Hematopoietic multipotent progenitor cell treated with erythropoietin and hydrocortisone succinate and interleukin-3 and kit ligand, for 17 days (in vitro differentiated cells): ENCODE measurements at places on chromosomes 6 and 20.

DNA sequence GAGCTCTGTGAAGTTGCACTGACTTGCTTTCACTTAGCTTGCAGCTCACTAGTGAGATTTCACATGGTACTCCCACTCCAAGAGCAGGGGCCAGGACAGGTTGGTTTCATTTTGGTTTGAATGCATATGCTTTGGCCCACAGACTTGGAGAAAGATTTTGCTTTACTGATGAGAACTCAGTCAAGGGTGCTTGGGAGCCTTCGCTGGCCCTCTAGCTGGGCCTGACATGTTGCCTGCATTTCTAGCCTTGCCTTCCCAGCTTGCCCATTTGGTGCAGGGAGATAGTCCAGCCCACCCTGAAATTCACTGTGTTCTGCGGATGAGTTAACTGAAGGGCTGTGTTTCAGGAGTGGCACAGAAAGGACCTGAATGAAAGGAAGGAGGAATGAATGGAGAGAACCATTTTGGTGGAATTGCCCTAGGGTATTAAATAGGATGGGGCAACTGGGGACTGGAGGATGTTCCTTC is 1.9 kb downstream of the SGK1 start:
- DNase-seq = peak; percentile 40

GRCh38 chr20:47682028-47682783 is 103.1 kb downstream of the SULF2 start:
- DNase-seq = no peak

- no peak for DNase-seq
These were observed 147.3 kb downstream of the UNC5CL start for GRCh38 chr6:40891686-40892085.

GRCh38 chr6:53718597-53719460 is 53.3 kb upstream of the KLHL31 start:
- DNase-seq = peak; percentile 73

GRCh38 chr20:42530855-42531448 is 658.8 kb downstream of the PTPRT start:
- no peak for DNase-seq
